Activated T-cell treated with anti-CD3 and anti-CD28 coated beads for 4 hours (primary cell): ENCODE measurements at places on chromosomes 2 and 18.

- no peak for DNase-seq
These were observed 7.6 kb downstream of the HIBCH start for GRCh38 chr2:190311893-190312634.

- DNase-seq = no peak
These were observed 135.0 kb downstream of the LAMA3 start for GRCh38 chr18:23824240-23824639.

DNA sequence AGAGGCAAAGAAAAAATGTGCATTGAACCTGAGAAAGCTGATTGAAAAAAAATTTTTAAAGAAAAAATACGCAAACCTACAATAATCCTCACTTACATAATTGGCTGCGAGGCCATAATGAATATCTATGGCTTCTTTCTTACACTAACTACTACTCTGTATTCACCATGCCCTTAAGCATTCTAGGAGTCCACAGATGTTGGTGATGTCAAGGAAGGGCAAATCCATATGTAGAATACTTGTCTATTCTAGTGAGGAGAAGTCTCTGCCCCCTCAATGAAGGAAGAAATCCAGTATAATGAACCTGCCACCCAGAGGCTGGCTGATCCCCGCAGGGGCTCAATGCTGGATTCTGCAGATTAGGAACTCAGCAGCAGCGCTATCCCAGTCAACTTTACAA, 14.3 kb downstream of the GALNT3 start:
- no peak for DNase-seq

DNA sequence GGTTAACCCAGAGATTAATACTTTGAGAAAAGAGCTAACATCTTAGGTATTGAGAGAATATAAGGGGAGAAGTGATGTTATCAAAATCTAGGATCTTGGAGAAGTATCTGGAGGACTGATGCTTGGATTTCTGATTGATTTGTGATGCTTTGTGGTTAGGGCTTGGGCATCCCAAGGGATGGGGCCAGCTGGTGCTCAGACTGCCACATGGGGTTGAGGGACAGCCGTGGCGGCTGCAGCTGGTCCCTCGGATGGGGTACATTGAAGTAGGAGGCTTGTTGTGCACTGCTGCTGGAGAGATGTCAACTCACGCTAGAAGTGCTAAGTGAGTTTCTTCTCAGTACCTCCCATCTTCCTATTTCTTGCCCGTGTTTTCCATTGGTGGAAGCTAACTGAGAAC, 22.4 kb downstream of the HRH4 start:
- no peak for DNase-seq
